ENCODE measurements at places on chromosomes 4 and X.

- DNase-seq, result no peak
Measured at GRCh38 chr4:48832571-48832970, 1.7 kb downstream of the OCIAD1 start.

GRCh38 chr4:76257824-76258223 lies 6.3 kb downstream of the FAM47E start:
- no peak for DNase-seq

GRCh38 chr4:107470173-107470572 lies 249.9 kb downstream of the PAPSS1 start:
- no peak for DNase-seq

DNA sequence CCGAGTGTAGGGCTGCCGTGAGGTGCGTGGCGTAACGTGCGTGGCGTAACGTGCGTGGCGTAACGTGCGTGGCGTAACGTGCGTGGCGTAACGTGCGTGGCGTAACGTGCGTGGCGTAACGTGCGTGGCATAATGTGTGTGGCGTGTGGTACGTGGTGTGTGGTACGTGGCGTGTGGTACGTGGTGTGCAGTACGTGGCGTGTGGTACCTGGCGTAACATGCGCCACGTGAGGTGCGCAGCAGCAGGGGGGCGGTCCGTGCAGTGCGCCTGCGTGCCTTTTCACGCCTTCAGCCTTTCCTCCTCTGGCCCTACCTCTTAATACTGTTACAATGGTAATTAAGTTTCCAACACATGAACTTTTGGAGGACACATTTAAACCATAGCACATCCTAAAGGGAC lies at the start of gene TFDP3:
Gene TFDP3, minus strand, starts transcription at position 26 of the 400 bp plus-strand sequence. CDS start 95 bp downstream, outside the sequence.
- DNase-seq, result no peak

DNA sequence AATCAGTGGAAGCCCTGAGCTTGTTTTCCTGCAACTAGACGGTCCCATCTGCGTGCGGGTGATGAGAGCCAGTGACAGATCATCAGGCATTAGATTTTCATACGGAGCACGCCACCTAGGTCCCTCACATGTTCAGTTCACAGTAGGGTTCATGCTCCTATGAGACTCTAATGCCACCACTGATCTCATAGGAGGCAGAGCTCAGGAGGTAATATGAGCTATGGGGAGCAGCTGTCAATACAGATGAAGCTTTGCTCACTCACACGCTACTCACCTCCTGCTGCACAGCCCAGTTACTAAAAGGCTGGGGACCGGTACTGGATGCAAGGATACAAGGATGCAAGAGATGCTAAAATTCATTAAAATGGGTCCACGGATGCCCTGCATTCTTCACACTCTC lies 61.2 kb downstream of the DHRSX start:
- no peak for DNase-seq

GRCh38 chrX:66731398-66731797 lies 92.5 kb upstream of the EDA2R start:
- peak; percentile 67 for DNase-seq

- no peak for DNase-seq
Measured at GRCh38 chrX:23989689-23990088, 37.3 kb downstream of the KLHL15 start.

GRCh38 chr4:74315376-74315775 lies 7.1 kb downstream of the EPGN start:
- DNase-seq, result no peak

GRCh38 chr4:41815473-41815872 lies 66.9 kb upstream of the PHOX2B start:
- no peak for DNase-seq

DNA sequence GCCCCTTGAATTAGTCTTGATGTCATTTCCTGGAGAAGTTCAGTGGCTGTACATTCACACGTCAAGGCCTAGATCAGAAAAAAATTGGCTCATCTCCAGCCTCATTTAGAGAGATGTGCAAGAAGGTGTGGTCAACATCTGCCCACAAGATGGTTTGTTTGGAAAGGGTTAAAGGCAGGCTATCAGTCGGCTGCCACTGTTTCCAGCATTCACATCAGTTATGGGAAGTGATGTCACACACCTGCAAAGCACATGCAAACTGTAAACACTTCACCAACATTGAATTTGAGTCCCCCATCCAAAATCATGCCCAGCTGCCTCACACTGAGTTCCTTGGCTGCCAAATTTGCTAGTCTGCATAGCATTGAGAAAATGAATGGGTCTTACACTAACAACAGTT lies 498.3 kb upstream of the INTU start:
- no peak for DNase-seq

DNA sequence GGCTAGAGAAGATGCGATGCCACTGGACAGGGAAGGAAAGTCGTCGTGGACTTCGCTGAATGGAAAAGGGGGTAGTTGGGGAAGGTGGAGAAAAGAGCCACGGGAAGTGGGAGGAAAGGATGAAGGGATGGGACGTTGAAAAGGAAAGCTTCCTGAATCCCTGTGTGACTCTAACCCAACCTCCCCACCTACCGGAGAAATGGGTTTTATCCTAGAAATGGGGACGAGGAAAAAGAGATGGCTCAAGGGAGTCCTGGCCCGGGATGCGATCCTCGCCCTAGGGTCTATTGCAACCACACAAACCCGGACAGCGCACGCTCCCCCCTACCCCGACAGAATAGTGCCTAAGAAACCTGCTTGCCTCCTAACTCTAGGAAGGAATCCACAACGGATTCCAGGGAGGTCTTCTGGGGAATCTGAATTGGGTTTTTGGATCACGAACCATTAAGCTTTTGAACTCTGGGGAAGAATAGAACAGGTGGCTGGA lies 738 bp upstream of the TSPAN5 start:
- peak; percentile 70 for DNase-seq

DNA sequence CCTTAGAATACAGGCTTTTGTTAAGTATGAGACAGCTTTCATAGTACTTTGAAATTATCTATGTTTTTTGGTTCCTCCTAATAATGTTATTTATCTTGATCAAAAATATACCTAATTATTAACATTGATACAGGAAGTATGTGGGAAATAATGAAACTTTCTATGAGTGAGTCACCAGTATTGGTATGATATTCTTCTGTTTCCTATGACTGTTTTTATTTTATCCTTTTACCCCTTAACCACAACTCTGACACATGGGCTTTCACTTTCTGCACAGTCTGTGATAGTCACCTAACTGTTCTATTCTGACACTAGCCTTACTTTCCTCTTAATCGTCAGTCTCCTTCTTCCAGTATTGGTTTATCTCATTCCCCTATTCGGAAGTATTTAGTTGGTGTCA lies 4.7 kb downstream of the THAP9 start:
- no peak for DNase-seq
